ENCODE measurements at places on chromosomes 6 and 20.

DNA sequence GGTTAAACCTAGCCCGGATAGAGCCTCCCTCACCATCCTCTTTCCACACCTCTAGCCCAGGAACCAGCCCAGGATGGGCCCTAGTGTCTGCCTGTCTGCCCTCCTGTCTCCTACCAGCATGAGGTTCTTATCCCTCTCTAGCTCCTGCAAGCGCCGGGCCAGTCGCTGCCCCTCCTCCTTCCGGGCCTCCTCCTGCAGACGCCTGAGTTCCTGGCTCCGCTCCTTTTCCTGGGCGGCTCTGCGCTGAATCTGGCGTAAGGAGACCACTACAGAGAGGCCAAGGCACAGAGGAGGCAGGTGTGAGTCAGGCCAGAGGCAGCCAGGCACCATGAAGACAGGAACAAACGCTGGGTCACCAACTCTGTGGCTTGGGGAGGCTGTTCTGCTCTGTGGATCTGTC lies 4.3 kb upstream of the PSORS1C2 start:
- DNase-seq = no peak

DNA sequence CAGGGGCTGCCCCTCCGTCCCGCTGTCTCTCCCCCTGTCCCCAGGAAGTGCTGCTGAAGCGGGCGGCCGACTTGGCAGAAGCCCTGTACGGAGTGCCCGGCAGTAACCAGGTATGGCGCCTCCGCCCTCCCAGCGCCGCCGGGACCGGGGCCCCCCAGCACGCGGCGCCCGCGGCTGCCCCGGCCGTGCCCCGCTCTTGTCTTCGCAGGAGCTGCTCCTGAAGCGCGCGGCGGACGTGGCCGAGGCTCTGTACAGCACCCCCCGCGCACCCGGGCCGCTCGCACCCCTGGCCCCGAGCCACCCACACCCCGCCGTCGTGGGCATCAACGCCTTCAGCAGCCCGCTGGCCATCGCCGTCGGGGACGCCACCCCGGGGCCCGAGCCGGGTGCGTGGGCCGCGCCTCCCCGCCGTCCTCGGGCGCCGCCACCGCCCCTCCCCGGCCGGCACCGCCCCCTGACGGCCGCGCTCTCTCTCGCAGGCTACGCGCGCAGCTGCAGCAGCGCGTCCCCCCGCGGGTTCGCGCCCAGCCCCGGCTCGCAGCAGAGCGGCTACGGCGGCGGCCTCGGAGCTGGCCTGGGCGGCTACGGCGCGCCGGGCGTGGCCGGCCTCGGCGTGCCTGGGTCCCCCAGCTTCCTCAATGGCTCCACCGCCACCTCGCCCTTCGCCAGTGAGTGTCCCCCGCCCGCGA lies 48.4 kb downstream of the CPXM1 start:
- no peak for DNase-seq

DNA sequence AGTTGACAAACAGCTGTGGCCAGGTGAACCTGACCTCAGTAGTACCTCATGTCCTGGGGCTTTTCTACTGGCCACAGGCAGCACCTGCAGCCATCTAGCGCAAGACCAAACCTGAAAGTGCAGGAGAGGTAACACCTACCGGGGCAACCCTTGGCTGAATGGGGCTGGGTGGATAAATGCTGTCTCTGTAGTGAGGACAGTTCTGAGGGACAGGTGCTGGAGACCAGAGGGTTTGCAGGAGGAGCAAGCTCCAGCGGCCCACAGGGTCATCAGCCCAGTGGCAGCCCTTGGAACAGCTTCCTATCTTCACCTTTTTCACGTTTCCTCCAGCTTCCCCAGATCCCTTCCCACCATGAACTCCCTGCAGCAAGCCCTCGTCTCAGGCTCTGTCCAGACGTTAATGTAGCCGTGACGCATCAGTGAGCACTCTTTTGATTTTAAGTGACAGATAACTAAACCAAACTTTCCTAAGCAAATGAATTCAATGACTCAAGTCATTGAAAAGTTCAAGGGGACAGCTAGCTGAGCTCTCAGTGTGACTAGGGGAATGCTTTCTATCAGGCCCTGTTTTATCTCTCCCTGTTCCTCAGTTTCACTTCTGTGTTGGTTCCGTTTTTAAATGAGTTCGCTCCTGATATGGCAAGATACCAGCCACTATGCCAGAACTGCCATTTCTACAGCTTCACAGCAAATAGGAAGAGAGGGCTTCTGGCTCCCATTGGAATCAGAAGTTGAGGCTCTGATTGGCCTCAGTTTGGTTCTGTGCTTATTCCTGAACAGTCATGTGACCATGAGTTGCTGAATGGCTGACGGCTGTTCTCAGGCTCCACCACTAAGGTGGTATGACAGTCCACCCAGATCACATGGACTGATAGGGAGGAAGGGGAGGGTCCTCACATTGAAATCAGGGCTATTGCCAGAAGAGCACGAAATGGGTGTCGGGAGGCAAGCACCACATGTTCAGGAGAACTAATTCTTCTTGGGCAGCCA lies 12.1 kb upstream of the PFDN4 start:
- no peak for DNase-seq

GRCh38 chr20:4082406-4083097 lies 67.2 kb upstream of the RNF24 start:
- peak; percentile 33 for DNase-seq

GRCh38 chr20:49237531-49237930 lies 18.3 kb downstream of the DDX27 start:
- no peak for DNase-seq

- DNase-seq = no peak
Observed at GRCh38 chr6:61953851-61954250, 332.2 kb downstream of the KHDRBS2 start.

DNA sequence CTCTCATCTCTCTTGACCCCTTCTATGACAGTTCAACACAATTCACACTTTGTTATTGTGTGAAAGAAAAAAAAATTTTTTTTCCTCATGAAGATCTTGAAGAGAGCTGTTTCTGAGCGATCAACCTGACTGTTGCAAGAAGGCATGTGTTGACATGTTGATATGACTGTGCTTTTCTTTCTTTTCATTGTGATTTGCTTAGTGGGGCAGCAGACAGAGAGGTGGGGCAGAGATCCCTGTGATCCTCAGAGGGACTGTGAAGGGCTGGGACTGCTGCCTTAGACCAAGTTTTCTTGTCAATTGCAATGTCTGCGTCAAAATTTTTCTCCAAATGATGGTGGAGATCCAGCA lies 70.8 kb upstream of the IYD start:
- no peak for DNase-seq

GRCh38 chr6:105769987-105770386 lies 316.1 kb upstream of the PRDM1 start:
- no peak for DNase-seq

- no peak for DNase-seq
Observed at GRCh38 chr6:88561954-88562315, 395.8 kb upstream of the CNR1 start.

- DNase-seq = no peak
Observed at GRCh38 chr6:167244064-167244960, 46.8 kb upstream of the UNC93A start.

GRCh38 chr6:151029970-151030369 lies 164.5 kb downstream of the MTHFD1L start:
- no peak for DNase-seq

DNA sequence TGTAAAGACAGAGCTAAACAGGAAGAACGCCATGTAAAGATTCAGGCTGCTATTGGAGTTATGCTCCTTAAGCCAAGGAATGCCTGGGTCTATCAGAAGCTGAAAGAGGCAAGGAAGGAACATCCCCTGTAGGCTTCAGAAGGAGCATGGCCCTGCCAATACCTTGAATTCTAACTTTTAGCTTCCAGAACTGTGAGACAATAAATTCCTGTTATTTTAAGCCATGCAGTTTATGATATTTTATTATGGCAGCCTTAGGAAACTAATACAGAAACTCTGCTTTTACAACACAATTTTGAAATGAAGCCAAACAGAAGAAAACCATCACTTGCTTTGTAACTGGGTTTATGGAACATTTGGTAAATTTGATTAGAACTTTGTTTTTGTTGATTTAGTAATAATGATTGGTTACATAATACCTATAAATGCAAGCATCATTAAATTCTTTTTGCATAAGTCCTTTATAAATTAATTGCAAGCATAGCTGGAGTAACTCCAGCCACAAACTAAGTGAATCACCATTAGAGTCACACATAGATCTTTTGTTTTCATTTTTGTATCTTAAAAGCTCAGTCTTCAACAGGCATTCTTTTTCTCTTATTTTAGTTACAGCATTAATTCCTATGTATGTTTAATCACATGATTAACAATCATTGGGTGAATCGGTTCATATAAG lies 33.5 kb upstream of the TSPYL1 start:
- DNase-seq = no peak

GRCh38 chr20:36320898-36321695 lies 15.0 kb downstream of the DLGAP4 start:
- DNase-seq = no peak

DNA sequence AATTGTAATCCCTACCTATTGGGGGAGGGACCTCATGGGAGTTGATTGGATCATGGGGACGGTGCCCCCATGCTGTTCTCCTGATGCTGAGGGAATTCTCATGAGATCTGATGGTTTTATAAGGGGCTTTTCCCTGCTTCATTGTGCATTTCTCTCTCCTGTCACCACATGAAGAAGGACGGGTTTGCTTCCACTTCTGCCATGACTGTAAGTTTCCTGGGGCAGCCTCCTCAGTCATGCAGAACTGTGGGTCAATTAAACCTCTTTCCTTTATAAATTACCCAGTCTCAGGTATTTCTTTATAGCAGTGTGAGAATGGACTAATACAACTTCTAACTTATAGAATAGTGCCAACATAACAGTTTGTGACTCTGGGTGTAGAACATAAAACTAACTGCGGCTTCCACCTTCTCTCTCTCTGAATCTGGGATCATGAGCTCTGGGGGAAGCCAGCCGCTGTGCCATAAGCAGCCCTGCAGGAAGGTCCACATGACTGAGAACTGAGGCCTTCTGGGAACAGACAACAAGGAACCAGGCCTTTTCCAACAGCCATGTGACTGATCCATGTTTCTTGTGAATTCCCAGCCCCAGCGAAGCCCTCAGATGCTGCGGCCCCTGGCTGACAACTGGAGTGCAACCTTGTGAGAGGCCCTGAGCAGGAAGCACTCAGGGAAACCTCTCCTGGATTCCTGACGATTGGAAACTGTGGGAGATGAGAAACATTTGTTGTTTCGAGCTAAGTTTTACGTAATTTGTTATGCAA lies 3.4 kb upstream of the HLA-A start:
- DNase-seq = no peak

- no peak for DNase-seq
Observed at GRCh38 chr20:57426271-57426689, 35.1 kb downstream of the RBM38 start.

GRCh38 chr6:43058531-43058930 lies 703 bp downstream of the MRPL2 start:
- DNase-seq = no peak

DNA sequence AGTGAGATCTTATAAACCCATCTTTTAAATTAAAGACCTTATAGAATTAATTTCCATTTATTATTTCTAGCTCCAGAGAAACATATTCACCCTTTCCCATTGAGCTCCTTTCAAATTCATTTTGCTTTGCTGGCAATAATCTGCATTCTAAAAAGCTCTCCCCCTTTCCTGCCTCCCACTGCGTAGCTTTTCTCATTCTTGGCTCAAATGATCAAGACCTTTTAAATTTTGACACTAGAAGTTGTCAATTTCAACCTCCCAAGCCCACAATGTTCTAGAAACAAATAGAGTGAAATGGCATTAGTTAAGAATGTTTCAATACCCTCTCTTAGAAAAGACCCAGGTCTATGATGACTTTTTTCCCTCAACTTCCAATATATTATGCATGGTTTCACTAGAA lies 186.9 kb downstream of the AKAP7 start:
- no peak for DNase-seq

- no peak for DNase-seq
Observed at GRCh38 chr6:130967502-130968445, 95.3 kb downstream of the EPB41L2 start.

GRCh38 chr6:29466241-29466640 lies 9.3 kb downstream of the OR2H1 start:
- DNase-seq = no peak

DNA sequence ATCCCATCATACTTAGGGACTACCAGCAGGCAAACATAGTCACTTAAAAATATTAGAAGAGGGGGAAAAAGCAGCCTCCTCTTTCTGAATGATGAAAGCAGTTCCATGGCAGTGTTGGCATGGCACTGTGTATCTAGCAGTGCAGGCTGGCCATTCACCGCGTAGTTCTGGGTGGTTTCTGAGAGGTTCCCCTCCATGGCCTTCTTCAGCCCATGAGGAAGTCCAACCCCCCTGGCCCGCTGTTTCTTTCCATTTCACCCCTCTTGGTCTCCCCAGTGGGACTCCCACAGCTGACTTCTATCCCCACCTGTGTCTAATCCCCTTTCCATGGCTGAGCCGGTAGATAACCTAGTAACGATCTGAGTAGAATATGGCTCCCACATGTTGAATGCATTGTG lies 17.0 kb downstream of the PPARD start:
- no peak for DNase-seq

DNA sequence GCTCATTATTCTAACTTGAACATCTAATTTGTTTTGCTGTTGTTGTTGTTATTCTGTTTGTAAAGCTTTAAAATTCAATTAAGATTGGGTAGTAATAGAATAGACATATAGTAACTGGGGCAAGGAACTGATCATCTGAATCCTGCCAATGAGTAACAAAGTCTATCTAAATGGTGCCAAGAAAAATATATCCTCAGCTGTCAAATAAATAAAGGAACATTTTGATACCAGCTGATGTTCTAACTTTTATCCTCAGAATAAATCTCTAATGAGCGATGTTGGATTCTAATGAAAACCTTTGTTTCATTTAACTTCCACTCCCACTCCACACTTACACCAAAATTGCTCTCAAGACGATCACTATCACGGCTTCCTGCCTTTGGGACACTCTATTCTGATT lies 210.9 kb downstream of the TINAG start:
- no peak for DNase-seq

DNA sequence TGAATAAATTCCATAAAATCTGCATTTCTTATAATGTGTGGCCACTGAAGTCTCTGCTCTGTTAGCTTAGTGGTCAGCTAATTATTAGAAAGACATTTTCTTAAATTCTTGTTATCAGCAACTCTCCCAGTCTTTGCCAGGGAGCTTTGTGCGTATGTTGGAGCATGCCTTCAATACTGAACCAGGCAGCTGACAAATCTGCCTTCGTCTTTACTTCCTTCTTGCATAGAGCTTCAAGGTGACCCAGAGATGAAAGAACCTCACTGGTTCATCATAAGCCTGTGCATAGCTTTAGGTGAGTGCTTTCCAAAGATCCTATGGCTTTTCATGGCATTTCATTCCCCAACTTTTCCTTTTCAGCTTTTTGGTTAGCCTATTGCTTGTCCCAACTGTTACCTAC lies 43.0 kb upstream of the NELFCD start:
- no peak for DNase-seq
